ENCODE measurements at places on chromosomes 16 and 17.

DNA sequence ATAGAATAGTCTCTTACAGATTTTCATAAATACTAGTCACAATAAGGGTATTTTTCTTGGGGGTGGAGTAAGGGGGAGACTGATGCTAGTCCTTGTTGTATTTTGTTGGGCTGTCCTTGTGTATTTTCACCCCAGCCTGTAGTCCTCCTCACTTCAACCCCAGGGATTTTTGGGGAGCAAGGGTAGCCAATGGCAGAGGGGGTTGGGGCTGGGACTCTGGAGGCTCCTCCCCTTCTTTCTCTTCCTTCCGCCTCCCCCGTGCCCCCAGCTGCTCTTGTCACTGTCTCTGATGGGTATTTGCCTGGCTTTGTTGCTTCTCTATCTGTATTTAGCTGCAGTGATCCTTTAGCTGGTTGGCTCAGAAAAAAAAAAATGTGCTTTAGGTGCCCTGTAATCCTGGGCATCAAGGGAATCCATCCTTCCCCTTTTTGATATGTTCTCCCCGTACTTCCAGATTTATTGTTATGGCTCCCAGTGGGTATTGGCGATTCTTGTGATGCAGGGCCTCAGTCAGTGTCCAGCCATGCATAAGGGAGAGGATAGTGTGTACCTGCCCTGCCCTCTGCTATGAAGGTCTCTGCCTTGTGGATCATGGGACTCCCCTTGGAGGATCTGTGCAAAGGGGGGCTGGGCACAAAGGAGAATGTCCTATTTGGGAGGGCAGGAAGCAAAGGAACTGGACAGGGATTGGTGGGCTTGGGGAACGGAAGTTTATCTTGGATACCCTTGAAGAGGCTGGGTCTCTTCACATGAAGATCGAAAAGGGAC lies 16.5 kb downstream of the SNF8 start:
- no peak for DNase-seq

DNA sequence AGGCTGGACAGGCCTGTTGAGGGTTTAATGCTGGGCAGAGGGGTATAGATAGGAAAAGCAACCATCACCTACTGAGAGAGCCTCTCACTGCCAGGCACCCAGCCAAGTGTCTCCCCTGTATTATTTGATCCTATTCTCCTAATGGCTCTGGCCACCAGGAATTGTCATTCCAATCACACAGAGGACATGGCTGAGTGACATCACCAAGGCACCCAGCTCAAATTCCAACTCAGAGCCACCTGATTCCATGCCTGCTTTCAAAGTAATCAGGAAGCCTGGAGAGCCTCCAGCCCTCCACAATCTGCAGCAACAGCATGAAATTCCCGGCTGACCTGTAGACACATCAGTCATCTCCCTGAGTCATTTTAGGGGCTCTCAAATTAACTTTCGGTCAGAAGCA lies 368.9 kb upstream of the C16orf82 start:
- DNase-seq: peak; percentile 75

DNA sequence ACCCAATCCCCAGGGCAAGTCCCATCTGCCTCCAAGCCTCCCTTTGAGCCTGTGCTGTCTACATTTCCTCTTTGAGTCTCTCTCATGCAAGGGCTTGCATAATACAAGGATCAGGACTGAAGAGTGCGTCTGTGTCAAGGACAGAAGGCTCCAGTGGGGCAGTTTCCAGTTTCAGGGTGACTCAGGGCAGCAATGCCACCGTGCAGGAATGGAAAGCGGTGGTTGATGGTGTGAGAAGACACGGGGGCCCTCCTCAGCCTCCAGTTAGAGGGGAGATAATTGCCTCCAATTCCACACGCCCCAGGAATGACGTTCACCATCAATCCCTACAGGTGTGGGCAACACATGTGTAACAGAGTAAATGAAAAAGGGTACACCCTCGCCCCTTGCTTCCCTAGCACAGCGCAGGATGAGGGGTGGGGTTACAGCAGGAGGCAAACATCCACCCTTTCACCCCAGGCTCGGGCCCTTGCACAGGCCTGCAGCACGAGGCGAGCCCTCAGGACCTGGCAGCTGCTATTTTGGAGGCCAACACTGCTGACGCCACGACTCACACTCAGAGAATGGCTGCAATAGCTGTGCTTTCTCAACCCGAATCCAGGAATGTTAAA lies 24.8 kb upstream of the SLC25A19 start:
- DNase-seq: no peak

GRCh38 chr17:59353106-59353854 lies 21.8 kb downstream of the YPEL2 start:
- DNase-seq: no peak

DNA sequence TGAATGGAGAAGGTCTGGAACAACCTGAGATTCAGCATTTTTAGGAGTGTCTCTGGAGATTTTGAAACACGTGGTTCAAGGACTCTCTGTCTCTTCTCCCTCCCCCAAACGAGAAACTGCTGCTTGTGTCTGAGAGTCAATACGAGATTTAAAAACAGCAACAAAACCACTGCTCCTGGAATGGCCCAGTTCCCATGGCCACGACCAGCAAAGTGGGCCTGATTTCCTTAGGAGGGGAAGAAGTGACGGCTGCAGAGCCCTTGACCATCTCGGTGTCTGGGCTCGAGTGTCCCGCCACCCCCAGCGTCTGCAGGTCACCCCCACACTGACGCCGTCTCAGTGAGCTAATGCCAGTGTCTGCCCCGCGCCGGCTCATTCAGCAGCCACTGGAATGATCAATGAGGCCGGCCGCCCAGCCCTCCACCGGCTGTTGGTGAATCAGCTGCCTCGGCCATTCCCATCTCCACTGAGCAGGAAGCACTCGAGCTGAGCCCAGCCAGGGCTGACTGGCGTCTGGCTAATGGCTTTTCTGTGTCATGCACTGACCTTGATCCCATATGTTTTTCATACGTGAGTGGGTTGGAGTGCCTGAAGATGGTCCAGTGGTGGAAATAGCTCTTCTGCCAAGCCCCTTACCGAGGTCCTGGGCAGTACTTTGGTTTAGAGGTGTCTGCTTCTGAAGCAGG lies 151.8 kb downstream of the PITPNC1 start:
- DNase-seq: peak; percentile 91

DNA sequence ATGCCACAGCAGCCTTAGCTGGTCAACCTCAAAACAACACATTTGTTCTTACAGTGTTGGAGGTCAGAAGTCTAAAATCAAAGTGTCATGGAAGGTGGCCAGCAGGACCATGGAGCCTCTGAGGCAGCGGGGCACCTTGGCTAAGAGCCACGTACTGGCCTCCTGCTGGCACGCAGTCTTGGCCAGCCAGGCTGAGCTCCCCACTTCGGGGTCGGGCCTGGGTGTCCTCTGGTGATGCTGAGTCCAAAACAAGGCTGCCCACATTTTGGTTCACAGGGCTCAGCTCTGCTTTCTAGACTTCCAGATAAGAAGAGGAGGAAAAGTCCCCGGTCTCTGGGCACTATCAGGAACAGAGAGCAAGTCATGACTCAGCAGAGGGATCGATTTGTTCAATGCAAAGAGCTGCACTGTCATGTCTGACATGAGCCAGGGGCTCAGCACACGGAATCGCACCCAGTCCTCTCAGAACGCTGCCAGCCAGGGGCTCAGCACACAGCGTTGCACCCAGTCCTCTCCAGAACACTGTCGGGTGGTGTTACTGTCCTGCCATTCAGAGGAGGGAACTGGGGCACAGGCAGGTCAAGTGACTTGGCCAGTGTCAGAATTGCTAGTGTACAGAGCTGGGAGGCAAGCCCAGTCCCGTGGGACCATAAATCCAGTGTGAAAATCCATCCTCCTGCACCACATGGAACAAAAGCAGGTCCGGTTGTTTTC lies 2.5 kb downstream of the LGALS9 start:
- no peak for DNase-seq

DNA sequence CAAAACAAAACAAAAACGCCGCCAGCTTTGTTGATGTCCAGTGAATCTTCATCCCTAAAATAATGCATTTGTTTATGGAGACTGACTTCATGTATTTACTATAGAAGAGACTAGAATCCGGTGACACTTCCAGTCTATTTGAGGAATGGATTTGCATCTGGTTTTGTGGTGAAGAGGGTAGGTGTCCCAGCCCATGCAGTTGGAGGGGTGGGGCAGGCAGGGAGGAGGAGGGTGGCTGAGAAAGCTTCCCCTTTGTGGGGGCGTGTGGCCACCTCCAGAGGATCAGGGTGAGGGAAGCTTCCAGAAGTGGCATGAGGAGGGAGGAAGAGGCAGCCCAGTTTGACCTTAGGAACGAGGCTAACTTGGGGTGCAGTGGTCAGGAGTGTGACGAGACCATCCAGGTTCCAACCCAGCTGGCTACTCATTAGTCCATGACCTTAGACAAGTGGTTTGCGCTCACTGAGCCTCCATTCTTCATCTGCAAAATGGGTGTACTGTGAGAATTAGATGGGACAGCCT lies 69.5 kb downstream of the CMIP start:
- no peak for DNase-seq

DNA sequence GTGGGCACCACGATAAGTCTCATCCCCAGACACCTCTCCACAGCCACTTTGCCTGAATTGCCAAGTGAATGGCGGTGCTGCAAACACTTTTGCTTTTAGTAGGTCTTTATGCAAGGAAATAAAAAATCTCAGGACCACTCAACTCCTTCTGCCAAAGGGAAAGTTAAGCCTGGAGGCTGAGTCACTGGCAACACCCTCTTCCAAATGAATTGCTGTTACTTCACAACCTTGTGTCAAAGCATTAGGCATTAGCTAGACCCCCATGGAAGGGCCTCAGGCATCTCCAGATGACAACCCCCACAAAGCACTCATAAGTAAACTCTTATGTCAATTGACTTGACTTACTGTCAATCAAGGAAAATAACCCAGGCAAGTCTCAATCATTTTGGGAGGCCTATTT lies 43.0 kb downstream of the RNF112 start:
- no peak for DNase-seq

DNA sequence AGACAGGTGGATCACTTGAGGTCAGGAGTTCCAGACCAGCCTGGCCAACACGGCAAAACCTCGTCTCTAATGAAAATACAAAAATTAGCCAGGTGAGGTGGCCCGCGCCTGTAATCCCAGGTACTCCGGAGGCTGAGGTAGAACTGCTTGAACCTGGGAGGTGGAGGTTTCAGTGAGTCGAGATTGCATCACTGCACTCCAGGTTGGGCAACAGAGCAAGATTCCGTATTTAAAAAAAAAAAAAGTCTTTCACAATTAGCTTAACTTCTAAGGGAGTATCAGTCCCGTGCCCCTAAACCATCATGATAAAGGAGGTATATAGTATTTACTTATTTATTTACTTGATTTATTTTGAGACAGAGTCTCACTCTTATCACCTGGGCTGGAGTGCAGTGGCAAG lies 3.4 kb upstream of the MEFV start:
- no peak for DNase-seq

DNA sequence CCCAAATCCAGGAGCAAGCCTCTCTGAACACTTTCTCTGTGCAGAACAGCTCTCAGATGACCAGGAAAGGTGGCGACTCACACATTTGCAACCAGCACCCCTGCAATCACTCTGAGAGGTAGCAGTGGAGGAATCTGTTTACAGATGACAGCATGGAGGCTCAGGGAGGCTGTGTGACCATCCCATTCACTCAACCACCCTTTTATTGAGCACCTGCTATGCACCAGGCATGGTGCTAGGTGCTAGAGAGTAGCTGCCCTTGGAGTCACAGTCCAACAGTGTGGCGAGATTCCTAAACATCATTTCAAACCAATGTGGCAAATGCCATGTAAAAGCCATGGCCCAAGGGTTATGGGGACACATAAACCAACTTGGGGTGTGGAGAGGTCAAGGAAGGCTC lies 1.5 kb upstream of the ITGB4 start:
- no peak for DNase-seq

Measured in NCI-H2029 (cell line).